LoVo (cell line): ENCODE measurements at places on chromosomes 7 and 10.

DNA sequence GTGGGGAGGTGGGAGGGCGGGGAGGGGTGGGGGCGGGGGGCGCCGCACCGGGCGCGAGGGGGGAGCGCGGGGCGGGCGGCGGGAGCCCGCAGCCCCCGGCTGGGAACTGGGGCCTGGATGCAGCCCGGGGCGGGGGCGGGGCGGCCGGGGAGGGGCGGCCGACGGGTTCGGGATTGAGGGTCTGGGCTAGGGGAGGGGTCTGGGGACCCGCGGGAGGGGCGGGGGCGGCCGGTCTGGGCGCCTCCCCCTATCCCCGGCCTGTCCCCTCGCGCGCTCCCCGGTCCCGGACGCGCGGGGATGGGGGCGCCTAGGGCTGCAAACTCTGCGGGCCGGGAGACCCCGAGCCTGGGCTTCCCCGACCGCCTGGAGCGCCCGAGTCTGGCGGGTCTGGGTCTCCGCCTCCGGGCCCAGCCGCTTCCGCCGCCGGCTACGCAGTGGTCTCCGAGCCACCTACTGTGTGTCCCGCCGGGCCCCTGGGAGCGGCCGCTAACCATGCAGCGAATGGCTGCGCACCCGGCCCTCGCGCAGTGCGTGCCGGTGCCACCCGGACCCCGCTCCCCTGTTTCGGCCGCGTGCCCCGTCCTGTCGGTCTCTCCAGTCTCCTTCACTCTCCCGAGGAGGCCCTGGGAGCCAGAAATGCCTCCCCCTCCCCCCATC is 375 bp upstream of the FGF8 start:
- no peak for DNase-seq

GRCh38 chr7:46285878-46286277 is 364.8 kb upstream of the IGFBP3 start:
- DNase-seq: no peak

- DNase-seq: no peak
Measured at GRCh38 chr10:61643316-61643751, 19.4 kb upstream of the CABCOCO1 start.

GRCh38 chr7:108014747-108015682 is 12.1 kb upstream of the LAMB1 start:
- peak; percentile 82 for DNase-seq

DNA sequence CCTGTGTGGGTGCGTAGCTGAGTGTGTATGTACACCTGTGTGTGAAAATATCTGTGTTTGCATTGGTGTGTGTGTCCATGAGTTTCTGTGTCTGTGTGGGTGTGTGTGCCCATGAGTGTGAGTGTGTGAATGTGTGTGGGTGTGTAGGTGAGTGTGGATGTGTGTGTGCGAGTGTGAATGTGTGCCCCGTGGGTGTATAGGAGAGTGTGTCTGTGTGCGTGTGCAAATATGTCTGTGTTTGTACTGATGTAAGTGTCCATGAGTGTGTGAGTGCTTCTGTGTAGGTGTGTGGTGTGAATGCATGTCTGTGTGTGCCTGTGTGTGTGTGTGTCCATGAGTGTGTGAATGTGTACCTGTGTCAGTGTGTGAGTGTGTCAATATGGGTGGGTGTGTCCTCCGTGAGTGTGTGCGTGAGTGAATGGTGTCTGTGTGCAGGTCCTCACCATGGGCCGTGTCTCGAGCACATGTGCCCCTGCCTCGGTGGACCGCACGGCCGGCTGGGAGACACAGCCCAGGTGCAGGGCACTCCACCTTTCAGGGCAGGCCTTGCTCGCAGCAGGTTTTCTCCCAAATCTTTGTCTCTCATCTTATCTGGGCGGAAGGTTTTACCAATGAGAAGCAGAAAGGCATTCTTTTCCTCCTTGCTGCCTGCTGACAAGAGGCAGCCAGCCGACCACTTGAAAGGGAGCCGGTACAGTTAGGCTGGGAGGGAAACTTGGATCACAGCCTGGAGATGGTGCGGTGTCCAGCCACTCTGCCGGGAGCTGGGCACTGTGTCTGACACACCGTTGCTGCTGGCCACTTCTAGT is 107.1 kb upstream of the FAM20C start:
- no peak for DNase-seq

DNA sequence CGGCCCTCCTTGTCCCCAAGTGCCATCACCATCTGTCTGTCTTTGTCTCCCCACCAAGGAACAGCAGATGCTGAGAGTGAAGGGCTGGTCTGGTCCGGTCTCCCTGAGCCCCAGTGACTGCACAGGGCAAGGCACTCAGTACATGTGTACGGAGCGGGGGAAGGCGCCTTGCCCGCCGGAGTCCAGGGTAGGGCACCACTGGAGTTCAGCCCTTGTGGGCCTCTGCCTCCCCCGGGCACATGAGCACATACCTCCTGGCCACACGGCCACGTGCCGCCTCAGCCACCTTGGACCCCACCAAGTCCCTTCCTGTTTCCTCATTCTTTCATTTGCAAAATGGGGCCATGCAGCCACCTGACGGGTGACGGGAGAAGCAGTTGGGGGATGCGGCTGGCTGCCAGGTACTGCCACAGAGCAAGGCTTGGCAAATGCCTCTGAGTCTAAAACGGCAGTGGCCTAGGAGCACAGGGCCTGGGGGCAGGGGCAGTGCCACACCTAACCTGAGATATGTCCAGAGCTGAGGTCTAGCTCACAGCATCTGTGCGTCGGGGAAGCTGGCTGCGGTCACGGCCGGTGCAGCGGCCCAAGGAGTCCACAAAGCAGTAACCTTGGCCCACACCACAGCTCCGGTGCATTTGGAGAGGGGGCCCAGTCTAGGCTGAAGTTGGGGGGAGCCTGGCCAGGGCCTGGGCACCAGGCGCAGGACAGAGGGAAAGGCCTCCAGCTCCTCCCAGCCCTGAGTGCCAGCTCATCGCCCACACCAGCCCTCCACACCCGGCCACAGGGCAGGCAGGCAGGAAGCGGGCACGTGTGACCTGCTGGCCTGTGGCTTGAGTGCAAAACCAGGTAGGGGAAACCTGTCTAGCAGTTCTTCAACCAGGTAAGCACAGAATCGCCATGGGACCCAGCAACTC is 5.2 kb downstream of the ADAP1 start:
- DNase-seq: no peak

DNA sequence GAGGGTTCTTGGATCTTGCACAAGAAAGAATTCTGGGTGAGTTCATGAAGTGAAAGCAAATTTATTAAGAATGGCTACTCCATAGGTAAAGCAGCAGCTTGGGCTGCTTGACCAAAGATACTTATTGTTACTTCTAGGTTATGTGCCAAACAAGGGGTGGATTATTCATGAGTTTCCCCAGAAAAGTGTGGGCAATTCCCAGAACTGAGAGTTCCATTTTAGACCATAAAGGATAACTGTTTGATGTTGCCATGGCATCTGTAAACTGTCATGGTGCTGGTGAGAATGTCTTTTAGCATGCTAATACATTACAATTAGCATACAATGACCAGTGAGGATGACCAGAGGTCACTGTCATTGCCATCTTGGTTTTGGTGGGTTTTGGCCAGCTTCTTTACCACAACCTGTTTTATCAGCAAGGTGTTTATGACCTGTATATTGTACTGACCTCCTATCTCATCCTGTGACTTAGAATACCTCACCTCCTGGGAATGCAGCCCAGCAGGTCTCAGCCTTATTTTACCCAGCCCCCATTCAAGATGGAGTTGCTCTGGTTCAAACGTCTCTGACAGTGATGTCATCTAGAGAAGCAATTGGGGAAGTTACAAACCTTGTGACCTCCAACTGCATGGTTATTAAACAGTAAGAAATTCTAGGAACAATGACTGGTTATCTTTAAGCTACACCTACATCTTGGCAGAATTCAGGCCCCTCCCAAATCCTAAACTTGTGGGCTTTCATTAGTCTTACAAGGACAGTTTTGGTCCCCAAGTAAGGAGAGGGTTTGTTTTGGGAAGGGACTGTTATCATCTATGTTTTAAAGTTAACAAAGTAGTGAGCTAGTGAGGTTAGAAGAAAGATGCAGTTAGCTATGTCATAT is 48.0 kb upstream of the INHBA start:
- DNase-seq: no peak

- DNase-seq: peak; percentile 61
Measured at GRCh38 chr10:43461950-43462349, 25.0 kb downstream of the ZNF487 start.

- DNase-seq: no peak
Measured at GRCh38 chr10:95389982-95390381, 99.2 kb upstream of the PDLIM1 start.

DNA sequence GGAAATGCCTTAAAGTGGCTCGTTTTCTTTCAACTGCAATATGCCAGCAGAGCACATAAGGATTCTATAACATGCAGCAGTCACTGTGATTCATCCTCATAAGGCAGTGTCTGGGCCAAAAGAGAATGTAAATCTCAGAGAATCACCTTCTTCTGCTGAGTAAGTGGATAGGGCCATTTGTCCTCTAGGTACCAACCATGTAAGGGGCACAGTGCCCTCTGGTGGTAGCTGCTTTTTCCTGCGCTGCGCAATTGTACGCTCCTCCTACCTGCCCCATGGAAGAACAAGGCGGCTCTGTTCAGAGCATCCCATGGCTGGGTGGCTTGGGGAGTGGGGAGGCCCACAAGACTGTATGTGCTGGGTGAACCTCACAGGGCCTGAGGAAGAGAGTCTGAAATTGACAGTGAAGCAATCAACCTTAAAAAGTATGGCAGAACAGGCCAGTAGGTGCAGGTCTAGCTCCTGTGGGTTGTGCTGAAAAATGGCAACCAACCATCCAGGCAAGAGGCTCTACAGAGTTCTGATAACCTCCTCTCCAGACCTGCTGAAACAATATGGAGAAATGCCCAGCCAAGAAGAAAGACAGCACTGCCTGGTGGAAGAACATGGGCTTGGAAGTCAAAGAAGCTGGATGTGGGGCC is 78.6 kb upstream of the C10orf90 start:
- peak; percentile 58 for DNase-seq

- no peak for DNase-seq
Measured at GRCh38 chr7:107469929-107470328, at the start of gene GPR22. Gene GPR22 (plus strand): TSS chr7:107470057. CDS start chr7:107474061, 4,004 bp downstream.

GRCh38 chr7:30545791-30546555 is 41.3 kb upstream of the GGCT start:
- DNase-seq: no peak

GRCh38 chr7:104552102-104552501 is 223.7 kb downstream of the LHFPL3 start:
- DNase-seq: peak; percentile 62

DNA sequence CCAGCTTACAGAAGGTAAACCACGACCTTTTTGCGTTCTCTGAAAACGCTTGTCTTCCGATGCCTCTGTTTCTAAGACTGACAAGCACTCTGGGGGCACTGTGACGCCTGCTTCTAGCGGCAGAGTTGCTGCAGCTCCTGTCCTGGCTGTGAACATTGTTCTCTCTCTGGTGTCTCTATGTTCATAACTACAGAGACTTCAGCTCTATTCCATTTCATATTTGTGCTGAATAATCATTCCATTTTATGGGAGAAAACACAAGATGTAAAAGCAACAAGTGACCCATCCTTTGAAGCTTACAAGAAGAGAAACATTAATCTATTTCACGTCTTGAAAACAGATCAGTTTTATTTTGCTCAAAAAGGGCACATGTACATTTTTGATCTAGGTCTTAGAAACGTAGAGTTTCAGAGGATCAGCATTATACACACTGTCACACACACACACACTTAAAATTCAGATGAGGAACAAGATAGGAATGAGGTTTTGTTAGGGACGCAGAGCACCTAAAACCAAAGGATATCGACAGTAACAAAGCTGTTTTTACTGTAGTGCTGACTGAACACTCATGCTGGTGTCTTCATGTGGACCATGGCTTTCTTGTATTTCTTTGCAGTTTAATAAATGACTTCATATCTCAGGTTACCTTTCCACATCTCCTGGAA is 3.0 kb downstream of the IKZF1 start:
- DNase-seq: no peak

- no peak for DNase-seq
Measured at GRCh38 chr7:105703207-105703930, 122.1 kb upstream of the EFCAB10 start.

DNA sequence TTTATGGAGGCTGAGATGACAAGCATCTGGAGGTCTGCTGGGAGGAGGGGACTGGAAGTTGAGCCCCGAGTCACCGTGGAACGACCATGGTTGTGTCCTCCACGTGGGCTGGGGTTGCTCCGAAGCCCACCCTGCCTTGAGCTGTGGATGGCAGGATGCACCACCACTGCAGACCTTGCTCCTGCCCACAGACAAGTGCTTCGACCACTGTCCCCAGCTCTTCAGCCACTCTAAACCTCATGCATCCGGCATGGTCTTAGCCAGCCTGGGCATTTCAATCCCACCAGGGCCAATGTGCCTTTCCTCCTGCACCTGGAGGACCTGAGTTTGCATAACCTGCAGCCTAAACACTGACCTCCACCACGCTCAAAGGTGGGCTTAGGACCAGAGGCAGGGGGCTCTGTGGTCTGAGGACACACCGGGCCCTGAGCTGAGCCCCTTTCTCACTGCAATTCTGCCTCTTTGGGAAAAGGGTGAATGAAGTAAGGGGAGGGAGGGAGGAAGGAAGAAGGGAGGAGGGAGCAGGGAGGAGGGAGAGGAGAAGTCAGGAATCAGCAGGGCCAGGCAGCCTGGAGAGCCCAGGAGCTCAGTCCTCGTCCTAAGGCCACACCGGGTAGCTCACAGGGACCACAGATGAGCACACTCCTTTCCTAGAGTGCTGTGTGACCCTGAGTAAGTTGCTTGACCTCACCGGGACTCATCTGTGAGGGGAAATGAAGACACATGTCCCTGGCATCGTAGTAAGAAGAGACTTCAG is 44.8 kb upstream of the DNAAF5 start:
- DNase-seq: no peak

GRCh38 chr10:103470761-103471653 is 8.0 kb downstream of the CALHM3 start:
- DNase-seq: peak; percentile 28

DNA sequence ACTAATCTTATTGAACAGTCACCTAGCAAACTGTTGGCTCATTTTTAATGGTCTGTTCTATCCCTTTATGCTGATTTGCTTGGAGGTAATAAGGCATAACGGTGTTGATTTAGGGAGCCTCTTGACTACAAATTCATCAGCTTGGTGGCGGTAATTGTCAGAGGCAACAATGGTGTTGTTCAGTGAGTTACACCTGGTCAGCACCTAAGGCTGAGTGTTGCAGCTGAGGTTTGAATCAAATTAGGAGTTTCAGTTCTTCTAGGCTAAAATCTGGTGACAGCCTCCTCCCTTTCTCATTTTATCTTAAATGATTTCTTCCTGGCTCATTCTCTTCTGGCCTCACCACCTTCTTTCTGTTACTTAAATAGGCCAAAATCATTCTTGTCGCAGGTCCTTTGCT is 42.3 kb upstream of the SP8 start:
- DNase-seq: no peak

GRCh38 chr10:132098539-132099388 is 33.0 kb downstream of the JAKMIP3 start:
- DNase-seq: no peak

DNA sequence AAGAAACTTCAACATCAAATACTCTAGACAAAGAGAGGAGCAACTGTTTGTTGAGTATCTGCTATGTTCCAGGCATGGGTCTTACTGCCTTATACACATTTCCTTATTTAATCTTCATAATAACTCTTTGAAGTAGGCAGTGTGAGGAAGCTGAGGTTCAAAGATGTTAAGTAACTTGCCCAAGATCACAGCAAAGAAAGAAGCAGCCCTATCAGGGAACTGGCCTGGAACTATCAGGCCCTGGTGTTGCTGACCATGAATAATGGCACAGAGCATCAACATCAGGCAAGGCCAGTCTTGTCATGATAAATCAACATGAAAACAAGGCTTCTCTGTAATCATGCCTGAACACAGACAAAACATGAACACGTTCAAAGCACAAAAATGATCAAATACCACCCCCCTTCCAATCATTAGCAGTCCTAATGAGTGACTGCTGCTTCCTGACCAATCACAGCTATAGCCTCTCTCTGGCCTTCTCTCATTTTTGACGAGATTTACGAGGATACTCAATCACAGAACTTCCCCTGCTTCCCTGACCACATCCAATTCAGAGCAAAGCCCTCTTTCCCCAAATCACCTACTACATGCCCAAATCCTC is 2.3 kb downstream of the GSDME start:
- DNase-seq: no peak
